ENCODE measurements at places on chromosomes 12 and 14.

GRCh38 chr14:38090506-38090905 lies 117.2 kb upstream of the SSTR1 start:
- DNase-seq: no peak

DNA sequence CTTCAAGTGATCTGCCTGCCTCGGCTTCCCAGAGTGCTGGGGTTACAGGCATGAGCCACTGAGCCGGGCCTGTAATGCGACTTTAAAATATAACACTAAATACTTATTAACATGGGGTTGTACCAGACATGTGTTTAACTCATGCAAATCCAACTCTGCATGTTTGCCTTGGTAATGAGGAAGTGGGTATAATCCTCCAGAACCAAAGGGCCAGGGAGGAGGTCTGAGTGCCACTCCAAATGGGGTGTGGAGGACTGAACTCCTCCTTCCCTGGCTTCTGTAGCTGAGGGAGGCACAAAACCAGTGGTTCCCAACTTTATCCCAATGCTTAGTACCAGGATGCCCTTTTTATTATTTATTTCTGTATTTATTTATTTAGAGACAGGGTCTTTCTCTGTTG lies 61.6 kb upstream of the MED13L start:
- no peak for DNase-seq

DNA sequence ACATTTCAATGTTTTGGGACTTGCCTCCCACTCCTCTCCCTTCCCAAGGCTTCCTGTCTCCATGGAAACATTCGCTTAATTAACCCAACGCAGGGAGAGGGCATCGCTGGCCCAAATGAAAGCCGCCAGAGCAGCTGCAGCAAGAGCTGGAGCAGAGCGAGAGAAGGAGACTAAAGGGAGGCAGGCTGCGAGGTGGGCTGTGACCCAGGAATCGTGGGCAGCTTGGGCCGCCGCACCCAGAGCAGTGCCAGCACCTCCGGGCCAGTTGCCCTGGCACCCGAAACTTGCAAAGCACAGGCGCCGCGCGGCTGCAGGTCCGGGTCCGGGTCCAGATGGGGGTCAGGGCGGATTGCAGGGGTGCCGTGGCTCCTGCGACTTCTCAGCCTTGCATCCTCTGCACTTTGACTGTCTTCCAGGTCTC lies 43.5 kb upstream of the PTPRQ start:
- DNase-seq: no peak

DNA sequence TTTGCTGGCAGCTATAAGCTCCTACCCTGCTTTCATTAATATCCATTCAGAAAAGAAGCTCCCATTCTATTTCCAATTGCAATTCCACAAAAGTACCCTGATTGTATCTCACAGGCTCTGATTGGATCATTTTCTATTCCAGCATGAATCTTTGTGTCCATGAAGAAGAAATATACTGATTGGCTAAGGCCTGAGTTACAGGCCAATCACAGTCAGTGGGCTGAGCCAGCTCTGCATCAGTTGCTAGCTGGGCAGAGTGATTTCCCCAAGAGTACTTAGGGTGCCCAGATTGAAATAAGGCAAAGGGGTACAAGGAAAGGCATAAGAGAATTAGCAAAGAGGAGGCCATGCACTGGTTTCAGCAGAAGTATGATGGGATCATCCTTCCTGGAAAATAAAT lies 14.4 kb downstream of the ART4 start:
- no peak for DNase-seq

GRCh38 chr12:120581998-120582397 lies 796 bp upstream of the POP5 start:
- no peak for DNase-seq

- DNase-seq: no peak
Observed at GRCh38 chr14:77098529-77099353, 683 bp downstream of the CIPC start.

GRCh38 chr12:92378682-92379479 lies 233.2 kb upstream of the BTG1 start:
- no peak for DNase-seq

Data from Panc1 (cell line).